ENCODE measurements at places on chromosomes 2 and 18. TPM values are rescaled to one million over a fixed set of nuclear protein-coding genes. Genes with fewer than 3 reads are reported as not detected.

Gene MAPK4
- 10.5 TPM for polyA plus RNA-seq

- DNase-seq = no peak
These were observed 84.7 kb upstream of the LAPTM4A start for GRCh38 chr2:20136149-20136548.

Gene FHOD3
- polyA plus RNA-seq = 33.6 TPM

- DNase-seq = no peak
These were observed 52.2 kb upstream of the TGIF1 start for GRCh38 chr18:3397786-3398185.

DNA sequence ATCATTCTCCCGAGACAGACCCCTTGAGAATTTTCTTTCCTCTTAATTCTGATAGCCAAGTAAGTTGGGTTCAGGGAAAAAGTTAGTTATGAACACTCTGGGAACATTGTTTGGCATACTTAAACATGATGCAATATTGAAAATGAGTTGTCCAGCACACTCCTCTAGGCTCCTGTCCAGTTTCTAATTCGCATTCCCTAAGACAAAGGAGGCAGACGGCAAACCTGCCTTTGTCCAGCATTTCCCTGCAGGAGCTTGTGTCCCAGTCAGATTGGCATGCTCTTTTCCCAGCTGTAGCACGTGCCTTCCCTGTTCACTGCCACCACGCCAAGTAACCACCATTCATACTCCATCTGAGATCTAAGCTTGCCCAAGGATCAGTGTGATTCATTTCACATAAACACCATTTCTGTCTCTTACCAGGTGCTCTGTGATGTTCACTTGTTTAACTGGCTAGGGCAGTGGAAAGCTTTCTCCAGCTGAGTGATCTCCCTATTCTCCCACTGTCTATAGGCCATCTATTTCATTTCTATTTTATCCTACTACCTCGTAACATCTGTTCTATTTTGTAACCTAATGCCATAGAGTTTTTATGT lies 150.0 kb upstream of the EPB41L3 start:
- peak; percentile 81 for DNase-seq

Gene MOGAT1
- polyA plus RNA-seq = not detected

All from muscle of back (tissue), 13 donors.